Stimulated activated CD8-positive, alpha-beta memory T cell treated with anti-CD3 and anti-CD28 coated beads, Interleukin-7, amount 100 ng/mL, for 4 hours (primary cell): ENCODE measurements at places on chromosomes 3 and 15.

- no peak for DNase-seq
Observed at GRCh38 chr15:69031013-69032001, 16.8 kb downstream of the NOX5 start.

GRCh38 chr3:165748094-165748493 is 89.1 kb downstream of the BCHE start:
- DNase-seq = no peak

DNA sequence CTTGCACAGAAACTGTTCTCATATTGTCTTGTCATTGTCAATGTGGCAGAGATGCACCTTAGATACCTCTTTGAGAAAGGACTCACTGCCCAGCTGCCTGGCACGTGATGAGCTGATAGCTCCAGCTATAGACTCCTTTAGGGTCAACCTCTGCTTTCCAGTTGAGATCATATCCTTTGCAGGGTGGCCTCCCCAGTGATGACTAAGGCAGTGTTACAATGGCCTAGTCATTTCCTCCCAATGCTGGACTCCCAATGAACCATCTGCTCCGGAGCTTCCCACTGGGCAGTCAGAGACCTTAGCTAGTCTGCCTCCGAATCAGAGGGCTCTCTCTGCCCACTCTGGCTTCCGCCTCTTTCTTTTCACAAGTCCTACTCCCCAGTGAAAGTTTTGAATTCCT is 79.5 kb downstream of the CHRD start:
- DNase-seq = no peak

- DNase-seq = no peak
Observed at GRCh38 chr3:188294823-188295487, 141.0 kb downstream of the LPP start.

GRCh38 chr3:148903941-148904340 is 38.8 kb downstream of the CPA3 start:
- no peak for DNase-seq

DNA sequence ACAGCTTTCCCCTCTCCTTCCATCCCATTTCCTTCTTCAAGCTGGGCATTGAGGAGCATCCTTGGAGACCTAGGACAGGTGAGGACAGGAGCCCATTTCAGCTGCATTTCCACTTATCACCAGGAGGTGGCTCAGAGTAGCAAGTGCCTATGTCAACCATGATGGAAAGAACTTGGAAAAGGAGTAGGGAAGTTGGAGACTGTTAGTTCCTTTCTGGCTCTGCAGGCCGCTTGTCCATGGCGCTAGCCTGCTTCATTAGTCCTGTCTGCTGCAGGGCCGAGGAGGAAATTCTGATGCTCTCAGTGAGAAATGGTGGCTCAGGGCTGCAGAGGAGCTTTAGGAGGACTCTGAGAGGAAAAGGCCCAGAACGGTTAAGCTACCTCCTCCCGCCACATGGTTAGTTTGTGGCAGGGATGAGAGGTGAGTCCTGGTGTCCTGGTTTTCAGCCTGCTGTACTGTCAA is 7.0 kb upstream of the CD276 start:
- DNase-seq = no peak

- DNase-seq = no peak
Observed at GRCh38 chr3:139291276-139292051, 52.4 kb upstream of the MRPS22 start.

DNA sequence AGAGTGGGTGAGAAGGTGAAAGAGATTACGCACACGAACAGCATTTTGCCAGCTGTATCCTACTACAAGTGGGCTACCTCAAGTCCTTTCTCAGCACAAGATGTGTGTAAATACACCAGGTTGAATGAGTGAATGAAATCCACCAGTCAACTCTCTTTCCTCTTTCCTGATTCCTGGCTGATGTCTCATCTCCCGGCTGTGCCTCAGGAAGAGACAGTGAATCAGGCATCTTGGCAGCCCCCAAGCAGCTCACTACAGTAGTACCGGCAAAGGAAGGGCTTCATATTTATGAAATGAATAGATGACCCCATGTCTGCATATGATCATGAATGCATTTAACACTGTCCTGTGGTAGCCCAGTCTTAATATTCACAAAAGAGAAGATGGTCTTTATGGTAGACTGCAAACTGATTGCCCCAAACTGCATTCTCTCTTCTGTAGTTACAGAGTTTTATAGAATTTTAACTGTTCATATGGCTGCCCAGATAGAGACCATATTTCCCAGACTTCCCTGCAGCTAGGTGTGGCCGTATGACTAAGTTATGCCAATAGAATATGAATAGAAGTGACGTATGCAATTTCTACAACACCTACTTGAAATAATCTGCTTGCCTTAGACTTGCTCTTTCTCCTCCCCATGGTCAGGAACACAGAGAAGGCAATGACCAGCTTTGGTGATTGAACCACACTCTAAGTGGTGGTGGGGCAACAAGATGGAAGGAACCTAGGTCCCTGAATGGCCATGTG is 22.7 kb downstream of the MGLL start:
- DNase-seq = no peak

DNA sequence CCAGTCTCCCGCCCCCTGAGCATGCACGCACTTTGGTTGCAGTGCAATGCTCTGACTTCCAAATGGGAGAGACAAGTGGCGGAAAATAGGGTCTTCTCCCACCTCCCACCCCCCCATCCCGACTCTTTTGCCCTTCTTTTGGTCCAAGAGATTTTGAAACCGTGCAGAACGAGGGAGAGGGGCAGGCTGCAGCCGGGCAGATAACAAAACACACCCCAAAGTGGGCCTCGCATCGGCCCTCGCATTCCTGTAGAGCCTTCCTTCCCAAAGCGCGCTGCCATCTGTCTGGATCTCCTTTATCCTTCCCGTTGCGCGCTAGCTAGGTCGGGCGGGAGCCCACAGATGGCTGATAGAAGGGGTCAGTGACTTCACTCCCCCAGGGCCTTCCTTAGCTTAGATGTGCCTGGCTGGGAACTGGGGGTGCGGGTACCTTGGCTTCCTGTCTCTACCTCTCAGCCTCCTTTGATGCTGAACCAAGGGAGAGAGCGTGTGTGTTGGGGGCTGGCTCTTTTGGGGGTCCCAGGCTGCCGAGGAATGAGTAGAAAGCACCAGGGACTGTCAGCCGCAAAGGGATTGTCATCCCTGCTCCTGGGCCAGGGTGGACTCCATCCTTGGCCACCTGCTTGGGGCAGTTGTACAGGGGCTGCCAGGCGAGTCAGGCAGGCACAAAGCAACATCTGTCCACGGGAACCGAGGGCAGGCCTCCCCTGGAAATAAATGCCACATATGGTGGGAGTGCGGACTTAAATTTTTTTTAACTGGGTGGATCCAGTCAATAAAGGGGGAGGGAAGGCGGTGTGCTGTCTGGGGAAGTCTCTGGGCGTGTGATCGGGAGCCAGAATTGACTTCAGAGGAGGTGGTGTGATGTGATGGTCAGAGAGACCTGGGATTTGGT is 1.8 kb downstream of the SMAD3 start:
- DNase-seq = no peak

GRCh38 chr3:112303764-112304325 is 9.8 kb upstream of the SLC9C1 start:
- DNase-seq = no peak

DNA sequence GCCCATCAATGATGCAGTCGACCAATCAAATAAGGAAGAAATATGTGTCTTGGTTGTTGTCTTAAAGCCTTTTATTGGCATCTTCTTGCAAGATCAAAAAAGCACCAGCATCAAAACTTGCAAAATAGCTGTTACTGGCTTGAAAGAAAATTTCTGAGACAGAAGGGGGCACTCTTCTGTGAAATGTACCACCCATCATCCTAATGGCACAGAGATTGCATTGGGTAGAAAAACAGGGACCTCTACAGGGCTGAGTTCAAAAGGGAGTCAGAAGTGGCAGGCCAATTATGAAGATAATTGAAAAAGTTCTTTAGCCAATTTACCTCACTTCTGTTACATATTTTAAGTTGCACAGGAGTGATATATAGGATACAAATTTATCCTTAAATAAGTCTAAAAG is 122.3 kb upstream of the GPR149 start:
- DNase-seq = no peak

- DNase-seq = peak; percentile 38
Observed at GRCh38 chr15:60844511-60845174, 365.7 kb upstream of the ICE2 start.

- no peak for DNase-seq
Observed at GRCh38 chr3:18567293-18567692, 142.2 kb upstream of the SATB1 start.

GRCh38 chr15:57251941-57252340 is 124.4 kb upstream of the CGNL1 start:
- no peak for DNase-seq

- DNase-seq = peak; percentile 13
Observed at GRCh38 chr3:193605876-193606275, 12.9 kb downstream of the OPA1 start.

- DNase-seq = peak; percentile 78
Observed at GRCh38 chr3:194687638-194688199, 2.0 kb downstream of the FAM43A start.

DNA sequence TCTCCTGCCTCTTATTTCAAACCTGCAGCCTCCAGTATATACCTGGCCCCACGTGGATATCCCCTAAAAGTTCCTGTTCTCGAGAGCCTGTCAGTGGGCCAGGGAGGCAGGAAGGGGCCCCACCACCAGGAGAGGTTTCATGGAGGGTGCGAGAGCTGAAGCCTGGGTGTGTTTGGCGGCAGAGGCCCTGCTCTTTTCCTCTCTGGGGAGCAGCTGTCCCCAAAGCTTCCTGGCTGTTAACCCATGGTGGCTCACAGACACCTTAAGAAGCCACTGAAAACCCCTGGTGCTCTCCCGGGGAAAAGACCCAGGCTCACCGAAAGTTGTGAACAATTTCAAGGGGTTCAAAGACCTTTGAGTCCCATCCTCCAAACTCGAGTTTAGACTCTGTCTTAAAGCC is 1.1 kb downstream of the PRRT3 start:
- DNase-seq = no peak

GRCh38 chr3:50617096-50617791 is at the start of gene MAPKAPK3:
Gene MAPKAPK3, plus strand, starts transcription at chr3:50617151. Its CDS starts 415 bp downstream, at chr3:50617566.
- DNase-seq = no peak

- DNase-seq = no peak
Observed at GRCh38 chr15:92979011-92979701, 79.0 kb downstream of the CHD2 start.

GRCh38 chr15:43249699-43250203 is 17.0 kb downstream of the TGM5 start:
- DNase-seq = no peak

DNA sequence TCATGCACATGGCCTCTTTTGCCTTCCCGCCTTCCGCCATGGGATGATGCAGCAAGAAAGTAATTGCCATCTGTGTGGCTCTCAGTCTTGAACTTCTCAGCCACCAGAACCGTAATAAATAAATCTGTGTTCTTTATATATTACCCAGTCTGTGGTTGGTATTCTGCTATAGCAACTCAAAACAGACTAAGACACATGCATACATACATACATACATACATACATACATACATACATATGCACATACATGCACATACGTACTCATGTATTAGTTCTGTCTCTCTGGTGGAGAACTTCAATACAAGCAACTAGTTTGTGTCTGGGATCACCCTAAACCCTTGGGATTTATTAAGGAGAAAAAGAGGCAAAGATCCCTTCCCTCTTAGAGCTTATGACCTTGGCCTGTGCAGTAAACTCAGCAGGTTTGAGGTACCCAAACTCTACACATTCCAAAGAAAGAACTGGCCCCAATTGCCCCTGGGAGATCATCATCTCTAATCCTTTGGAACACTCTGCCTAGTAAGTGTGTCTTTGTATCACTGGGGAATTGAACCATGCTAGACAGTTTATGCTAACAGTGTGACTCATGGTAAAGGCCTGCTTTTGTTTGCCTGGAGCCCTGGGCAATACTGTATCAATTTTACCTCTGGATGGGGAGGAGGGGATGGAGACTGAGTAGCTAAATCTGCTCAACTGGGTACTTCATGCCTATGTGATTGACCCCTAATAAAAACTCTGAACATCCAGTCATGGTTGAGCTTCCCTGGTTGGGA is 115.6 kb upstream of the LMCD1 start:
- DNase-seq = no peak

- no peak for DNase-seq
Observed at GRCh38 chr15:67785431-67785830, 39.9 kb upstream of the SKOR1 start.
